Airway epithelial cell (primary cell): ENCODE measurements at places on chromosomes 11 and 22. TPM values are rescaled to one million over a fixed set of nuclear protein-coding genes. Genes with fewer than 3 reads are reported as not detected.

Gene ACR
- not detected in 2 replicates for total RNA-seq

Gene NLRP14
- total RNA-seq: 0.07 TPM in 1 of 2 replicates, not detected in the other

Gene CHRM1
- total RNA-seq: not detected in 2 replicates

Gene GAS2L1
- total RNA-seq: 25.3 and 29.8 TPM in 2 replicates

Gene SLC25A45
- total RNA-seq: 0.09 and 0.56 TPM in 2 replicates

Gene APLNR
- total RNA-seq: not detected in 2 replicates

Gene MCAT
- 29.7 and 41.3 TPM in 2 replicates for total RNA-seq

Gene ALG9
- 24.2 and 30.8 TPM in 2 replicates for total RNA-seq

Gene PLA2G3
- total RNA-seq: 2.8 and 3.4 TPM in 2 replicates

Gene OR8D1
- not detected in 2 replicates for total RNA-seq

Gene ATG16L2
- 6.2 and 9.6 TPM in 2 replicates for total RNA-seq

Gene LAMTOR1
- total RNA-seq: 139 and 169 TPM in 2 replicates

Gene C22orf23
- not detected in 2 replicates for total RNA-seq

Gene LARGE2
- 25.0 and 27.2 TPM in 2 replicates for total RNA-seq

Gene KCTD17
- total RNA-seq: 20.5 and 21.4 TPM in 2 replicates

Gene SEZ6L
- not detected in 2 replicates for total RNA-seq

Gene GUCY1A2
- total RNA-seq: under 0.01 TPM in 1 of 2 replicates, not detected in the other

Gene PHF21A
- 7.6 and 10.6 TPM in 2 replicates for total RNA-seq

Gene OR52N4
- total RNA-seq: not detected in 2 replicates

Gene ZC3H12C
- total RNA-seq: 3.9 and 5.1 TPM in 2 replicates

Gene TRPC6
- 0.33 and 0.63 TPM in 2 replicates for total RNA-seq

Gene PIH1D2
- 0.33 and 1.3 TPM in 2 replicates for total RNA-seq

Gene TRIM77
- total RNA-seq: not detected in 2 replicates

Gene C1QTNF4
- 0.09 and 0.92 TPM in 2 replicates for total RNA-seq

Gene ROBO4
- total RNA-seq: 0.35 TPM in 1 of 2 replicates, not detected in the other

Gene ANO1
- 8.8 and 15.3 TPM in 2 replicates for total RNA-seq

Gene DRICH1
- not detected in 2 replicates for total RNA-seq

Gene CARD16
- 0.42 and 0.85 TPM in 2 replicates for total RNA-seq

Gene OR4C16
- not detected in 2 replicates for total RNA-seq

Gene VPREB1
- not detected in 2 replicates for total RNA-seq

Gene ABCG4
- total RNA-seq: 0.42 and 0.79 TPM in 2 replicates

Gene NCAM1
- total RNA-seq: not detected in 2 replicates

Gene MS4A4E
- not detected in 2 replicates for total RNA-seq

Gene ZNRF3
- 5.9 and 8.3 TPM in 2 replicates for total RNA-seq

Gene ZNF214
- total RNA-seq: 0.37 and 0.85 TPM in 2 replicates

Gene RABL2B
- 7.3 and 12.6 TPM in 2 replicates for total RNA-seq

Gene CADM1
- total RNA-seq: 3.3 and 7.5 TPM in 2 replicates
